ENCODE measurements at places on chromosomes 13 and 19. TPM values are rescaled to one million over a fixed set of nuclear protein-coding genes. Genes with fewer than 3 reads are reported as not detected.

- no peaks in the 10 kb centered on the region for H3K27me3 ChIP-seq
- no peak for DNase-seq
- peak overlapping the region; percentile 54 for H3K27ac ChIP-seq
- no peaks in the 10 kb centered on the region for H3K36me3 ChIP-seq
- peaks cover 32% of the 10 kb centered on the region for H3K4me1 ChIP-seq
- H3K4me3 ChIP-seq, result peak overlapping the region; percentile 56
Observed at GRCh38 chr13:71864986-71865873, 1.8 kb downstream of the DACH1 start.

DNA sequence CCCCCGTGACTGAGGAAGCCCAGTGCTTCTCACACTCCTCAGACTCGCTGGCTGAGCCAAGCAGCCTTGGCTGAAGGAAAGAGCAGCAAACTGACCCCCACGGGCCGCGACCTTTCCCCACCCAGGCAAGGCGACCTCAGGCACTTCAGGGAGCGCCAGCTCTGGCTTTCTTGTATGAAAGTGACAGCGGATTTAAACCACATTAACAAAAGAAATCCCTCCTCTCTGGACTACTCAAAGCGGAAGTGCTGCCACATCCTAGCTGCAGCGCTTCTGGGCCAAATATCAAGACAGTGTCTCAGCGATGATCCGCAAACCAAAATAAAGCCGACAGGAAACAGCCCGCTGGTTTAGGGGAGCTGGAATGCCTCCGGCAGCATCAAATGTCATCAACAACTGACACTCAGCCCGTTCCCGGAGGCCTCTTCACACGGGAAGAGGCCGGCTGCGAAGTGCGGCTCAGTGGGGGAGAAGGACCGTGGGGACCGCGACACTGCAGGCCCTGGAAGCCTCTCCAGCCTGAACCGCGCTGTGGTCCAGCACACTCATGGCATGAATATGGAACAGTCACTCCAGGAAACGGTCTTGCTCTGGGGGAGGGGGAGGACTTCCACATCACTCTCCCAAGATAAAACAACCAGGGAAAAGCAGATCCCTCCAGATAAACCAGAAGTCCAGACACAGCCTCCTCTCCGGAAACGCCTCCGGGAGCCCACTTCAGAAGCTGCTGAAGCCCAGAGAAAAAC lies 1.4 kb downstream of the RASA3 start:
- DNase-seq, result no peak
- H3K27ac ChIP-seq, result peak overlapping the region; percentile 84
- H3K36me3 ChIP-seq, result no peaks in the 10 kb centered on the region
- H3K4me3 ChIP-seq, result peak overlapping the region; percentile 89
- no peaks in the 10 kb centered on the region for H3K27me3 ChIP-seq

The PLEKHJ1 gene
- total RNA-seq, result 62.2 TPM

DNA sequence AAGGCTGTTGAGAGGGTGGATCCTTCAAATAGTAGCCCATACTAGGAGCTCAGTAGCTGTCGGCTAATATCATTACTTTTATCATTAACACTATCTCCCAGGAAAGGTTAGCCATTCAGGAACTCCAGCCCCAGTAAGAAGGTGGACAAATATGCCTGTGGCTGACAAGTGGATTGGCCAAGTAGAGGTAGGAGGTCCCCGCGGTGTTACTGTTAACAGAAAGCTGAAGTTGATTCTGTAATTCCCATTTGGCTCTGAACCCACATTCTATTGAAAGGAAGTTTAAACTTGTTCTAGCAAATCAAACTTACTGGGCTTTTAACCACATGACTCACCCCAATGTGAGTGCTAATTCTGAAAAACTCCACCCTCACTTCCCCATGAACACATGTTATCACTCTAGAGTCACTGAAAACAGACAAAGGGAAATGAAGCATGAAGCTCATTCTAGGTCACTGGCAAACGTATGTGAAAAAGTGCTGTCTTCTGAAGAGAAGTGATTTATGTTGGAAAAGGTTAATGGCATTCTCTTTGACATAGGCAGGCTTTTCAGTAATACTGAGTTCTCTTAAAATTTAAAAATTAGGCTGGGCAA lies 273.5 kb downstream of the FGF14 start:
- H3K27me3 ChIP-seq, result no peaks in the 10 kb centered on the region
- H3K4me1 ChIP-seq, result no peaks in the 10 kb centered on the region
- no peaks in the 10 kb centered on the region for H3K36me3 ChIP-seq

GRCh38 chr19:53504885-53505284 lies 33.1 kb upstream of the ZNF331 start:
- H3K27ac ChIP-seq, result peak overlapping the region; percentile 88
- no peak for DNase-seq
- peak overlapping the region; percentile 45 for H3K4me3 ChIP-seq

The CD33 gene
- total RNA-seq, result 4.6 TPM

The FLT3LG gene
- total RNA-seq, result 5.5 TPM

- H3K27me3 ChIP-seq, result no peaks in the 10 kb centered on the region
- no peak overlapping the region for H3K27ac ChIP-seq
- no peak overlapping the region for H3K4me3 ChIP-seq
- no peak for DNase-seq
- peaks cover 3% of the 10 kb centered on the region for H3K4me1 ChIP-seq
- no peaks in the 10 kb centered on the region for H3K36me3 ChIP-seq
Observed at GRCh38 chr13:36456577-36456976, 24.3 kb downstream of the CCNA1 start.

GRCh38 chr13:33256148-33256840 lies 29.3 kb downstream of the STARD13 start:
- no peak overlapping the region for H3K4me3 ChIP-seq
- H3K27me3 ChIP-seq, result no peaks in the 10 kb centered on the region
- H3K36me3 ChIP-seq, result no peaks in the 10 kb centered on the region
- peak overlapping the region; percentile 83 for H3K27ac ChIP-seq
- DNase-seq, result no peak
- H3K4me1 ChIP-seq, result peaks cover 87% of the 10 kb centered on the region

GRCh38 chr13:110627351-110627750 lies 12.0 kb downstream of the NAXD start:
- peaks cover 76% of the 10 kb centered on the region for H3K4me1 ChIP-seq
- DNase-seq, result no peak
- H3K4me3 ChIP-seq, result no peak overlapping the region
- peaks cover 69% of the 10 kb centered on the region for H3K36me3 ChIP-seq
- no peaks in the 10 kb centered on the region for H3K27me3 ChIP-seq
- no peak overlapping the region for H3K27ac ChIP-seq

DNA sequence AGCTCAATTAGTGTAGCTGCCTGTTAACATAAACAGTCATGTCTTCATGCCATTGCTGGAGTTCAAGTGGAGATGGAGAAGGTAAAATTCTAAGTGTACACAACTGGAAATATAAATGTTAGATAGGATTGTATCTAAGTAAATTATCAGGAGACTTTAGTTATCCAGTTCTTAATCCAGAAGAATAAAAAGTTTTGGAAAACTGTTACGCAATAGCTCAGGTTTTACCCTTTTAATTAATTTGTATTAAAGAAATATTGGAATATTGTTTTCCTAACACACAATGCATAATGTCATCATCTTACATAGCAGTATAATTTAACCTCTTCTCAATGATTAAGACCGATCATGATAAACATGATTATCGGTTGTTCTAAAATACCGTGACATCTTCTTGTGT lies 2.8 kb downstream of the SLC10A2 start:
- no peak overlapping the region for H3K4me3 ChIP-seq
- no peaks in the 10 kb centered on the region for H3K36me3 ChIP-seq
- H3K27me3 ChIP-seq, result no peaks in the 10 kb centered on the region
- H3K27ac ChIP-seq, result no peak overlapping the region
- H3K4me1 ChIP-seq, result no peaks in the 10 kb centered on the region

- no peaks in the 10 kb centered on the region for H3K4me1 ChIP-seq
- no peaks in the 10 kb centered on the region for H3K36me3 ChIP-seq
- no peaks in the 10 kb centered on the region for H3K27me3 ChIP-seq
- H3K4me3 ChIP-seq, result no peak overlapping the region
Observed at GRCh38 chr13:92842145-92842544, 384.5 kb upstream of the GPC6 start.

DNA sequence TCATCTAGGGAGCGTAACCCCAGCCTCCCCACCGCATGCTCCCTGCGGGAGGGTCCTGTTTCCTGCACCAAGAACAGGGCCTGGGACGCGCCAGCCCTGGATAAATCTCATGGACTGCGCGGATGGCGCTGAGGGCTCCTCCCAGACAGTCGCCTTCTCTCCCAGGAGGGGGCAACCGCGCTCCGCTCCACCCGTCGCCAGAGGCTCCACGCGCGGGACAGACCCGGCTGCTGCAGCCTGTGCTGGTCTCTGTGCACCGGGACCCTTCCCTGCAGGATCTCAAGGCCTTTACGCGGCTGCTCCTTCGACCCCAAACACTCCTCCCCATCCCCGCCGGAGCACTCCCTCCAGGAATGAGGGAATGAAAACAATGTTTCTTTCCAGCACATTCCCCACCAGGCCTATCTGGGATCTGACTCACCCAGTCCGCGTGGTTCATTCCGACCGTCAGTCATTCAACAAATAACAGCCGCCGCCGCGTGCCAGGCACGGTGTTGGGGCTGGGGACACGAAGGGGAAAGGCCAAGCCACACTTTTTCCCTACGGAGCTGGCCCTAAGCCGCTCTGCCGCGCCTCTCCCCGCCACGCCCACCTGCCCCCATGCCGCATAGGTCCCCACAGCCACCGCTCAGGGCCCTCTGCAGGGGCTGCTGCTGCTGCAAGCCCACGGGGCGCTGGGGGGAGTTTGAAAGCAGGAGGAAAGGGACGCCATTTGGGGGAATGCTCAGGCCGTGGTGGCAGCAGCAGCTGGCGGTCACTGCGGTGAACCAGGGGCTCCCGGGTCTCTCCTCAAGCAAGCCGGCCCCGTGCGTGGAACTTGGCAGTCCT lies 6.0 kb downstream of the PNMA8B start:
- H3K27ac ChIP-seq, result no peak overlapping the region
- H3K36me3 ChIP-seq, result no peaks in the 10 kb centered on the region
- peaks cover 61% of the 10 kb centered on the region for H3K4me1 ChIP-seq
- DNase-seq, result no peak

Data from esophagus muscularis mucosa (tissue), 4 donors.